Prostate gland (tissue), 2 donors: ENCODE measurements at places on chromosomes 16 and 17.

GRCh38 chr17:50596191-50597037 is 35.9 kb downstream of the CACNA1G start:
- DNase-seq = no peak

DNA sequence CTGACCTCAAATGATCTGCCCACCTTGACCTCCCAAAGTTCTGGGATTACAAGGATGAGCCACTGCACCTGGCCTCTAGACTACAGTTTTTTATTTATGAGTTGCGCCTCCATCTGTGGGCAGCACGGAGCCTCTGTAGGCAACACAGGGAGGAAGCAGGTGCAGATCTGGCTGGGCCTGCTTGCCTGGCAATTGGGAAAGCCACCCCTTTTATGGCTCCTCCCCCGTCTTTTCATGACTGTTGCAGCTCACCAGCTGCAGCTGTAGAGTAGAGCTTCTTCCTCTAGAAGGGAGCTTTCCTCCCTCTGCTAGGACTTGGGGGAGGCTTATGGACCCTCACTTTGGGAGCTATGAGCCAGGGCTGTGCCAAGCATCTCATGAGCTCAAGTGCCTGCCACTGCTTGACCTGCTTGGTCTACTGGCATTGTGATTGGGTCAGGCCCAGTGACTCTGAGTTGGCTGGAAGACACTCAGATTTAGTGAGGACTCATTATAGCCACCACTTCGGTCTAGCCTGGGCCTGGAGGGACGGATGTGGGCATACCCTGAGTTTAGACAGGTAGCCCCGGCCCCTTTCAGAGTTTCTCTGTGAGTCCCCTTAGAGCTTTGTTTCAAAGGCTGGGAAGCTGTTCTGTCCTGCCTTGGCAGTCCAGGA is 6.9 kb upstream of the SLC7A6 start:
- DNase-seq = no peak

- no peak for DNase-seq
Measured at GRCh38 chr16:10616419-10616755, 36.0 kb upstream of the EMP2 start.

GRCh38 chr16:83842291-83842690 is 34.5 kb downstream of the HSBP1 start:
- DNase-seq = no peak

GRCh38 chr17:21549107-21549687 is 143.1 kb upstream of the KCNJ18 start:
- DNase-seq = no peak

DNA sequence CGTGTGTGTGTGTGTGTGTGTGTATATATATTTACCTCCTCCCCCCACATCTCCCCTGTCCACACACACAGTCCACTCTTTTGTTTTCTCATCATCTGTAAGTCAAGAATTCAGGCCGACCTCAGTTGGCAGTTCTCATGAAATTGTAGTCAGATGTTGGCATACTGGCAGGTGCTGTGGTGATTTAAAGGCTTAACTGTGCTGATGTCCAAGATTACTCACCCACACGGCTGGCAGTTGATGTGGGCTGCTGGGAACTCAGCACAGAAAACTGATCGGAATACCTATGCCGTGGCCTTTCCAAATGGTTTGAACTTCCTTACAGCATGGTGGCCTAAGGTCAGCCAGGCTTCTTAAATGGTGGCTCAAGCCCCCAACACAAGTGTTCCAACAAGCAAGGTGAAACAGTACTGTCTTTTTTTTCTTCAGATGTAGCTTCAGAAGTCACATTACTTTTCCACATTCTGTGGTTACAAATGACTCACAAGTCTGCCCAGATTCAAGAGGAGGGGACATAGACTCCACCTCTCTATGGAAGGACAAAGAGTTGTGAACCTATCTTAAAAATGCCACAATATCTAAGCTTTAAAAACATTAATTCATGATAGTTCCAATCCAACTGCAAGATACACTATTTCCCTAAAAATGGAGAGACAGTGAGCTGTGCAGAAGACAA is 198.5 kb upstream of the HS3ST4 start:
- no peak for DNase-seq

DNA sequence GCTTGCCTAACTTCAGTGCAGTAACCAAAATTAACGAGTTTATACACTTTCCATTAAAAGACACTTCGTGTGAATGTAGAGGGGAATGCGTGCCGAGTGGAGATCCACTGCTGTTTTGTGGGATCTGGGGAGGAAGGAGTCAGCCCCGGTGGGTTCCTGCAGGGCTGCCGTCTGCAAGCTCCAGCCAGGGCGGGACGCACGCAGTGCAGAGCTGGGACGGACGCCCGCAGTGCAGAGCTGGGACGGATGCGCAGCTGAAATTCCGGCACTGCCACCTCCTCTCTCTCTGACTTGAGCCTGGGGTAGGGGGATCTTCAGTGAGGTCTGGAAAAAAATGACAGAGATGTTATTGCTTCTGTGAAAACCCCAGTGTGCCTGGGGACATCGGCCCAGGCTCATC is 16.5 kb upstream of the ZC3H18 start:
- DNase-seq = no peak

DNA sequence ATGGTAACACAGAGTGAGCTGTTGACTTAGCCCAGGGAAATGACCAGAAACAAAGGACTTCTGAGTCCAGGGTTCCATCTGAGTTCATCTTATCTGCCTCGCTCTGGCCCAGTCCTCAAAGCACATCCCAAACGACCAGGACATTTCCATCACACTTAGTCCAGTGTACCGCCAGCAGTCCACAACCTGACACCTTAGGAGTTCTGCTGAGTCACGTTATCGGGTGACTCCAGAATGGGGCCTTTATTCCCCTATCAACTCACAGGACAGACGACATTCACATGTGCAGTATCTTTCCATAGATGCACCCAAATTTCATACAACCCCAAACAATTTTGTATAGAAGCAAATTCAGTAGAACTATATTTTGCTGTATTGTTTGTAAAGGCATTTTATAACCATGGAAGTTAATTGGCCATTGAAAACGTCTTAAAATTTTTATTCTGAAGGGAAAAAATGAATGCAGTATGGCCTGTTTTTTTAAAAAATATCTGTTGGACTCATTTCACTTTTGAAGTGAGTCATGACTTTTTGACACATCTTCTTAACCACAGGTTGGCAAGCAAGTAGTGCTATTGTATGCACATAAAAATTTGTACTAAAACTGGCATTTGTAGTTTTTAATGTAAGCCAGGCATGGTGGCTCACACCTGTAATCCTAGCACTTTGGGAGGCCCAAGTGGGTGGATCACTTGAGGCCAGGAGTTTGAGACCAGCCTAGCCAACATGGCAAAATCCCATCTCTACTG is 46.3 kb downstream of the ZNF18 start:
- DNase-seq = no peak

- DNase-seq = peak; percentile 71
Measured at GRCh38 chr17:28384281-28385036, 13.0 kb downstream of the SARM1 start.

DNA sequence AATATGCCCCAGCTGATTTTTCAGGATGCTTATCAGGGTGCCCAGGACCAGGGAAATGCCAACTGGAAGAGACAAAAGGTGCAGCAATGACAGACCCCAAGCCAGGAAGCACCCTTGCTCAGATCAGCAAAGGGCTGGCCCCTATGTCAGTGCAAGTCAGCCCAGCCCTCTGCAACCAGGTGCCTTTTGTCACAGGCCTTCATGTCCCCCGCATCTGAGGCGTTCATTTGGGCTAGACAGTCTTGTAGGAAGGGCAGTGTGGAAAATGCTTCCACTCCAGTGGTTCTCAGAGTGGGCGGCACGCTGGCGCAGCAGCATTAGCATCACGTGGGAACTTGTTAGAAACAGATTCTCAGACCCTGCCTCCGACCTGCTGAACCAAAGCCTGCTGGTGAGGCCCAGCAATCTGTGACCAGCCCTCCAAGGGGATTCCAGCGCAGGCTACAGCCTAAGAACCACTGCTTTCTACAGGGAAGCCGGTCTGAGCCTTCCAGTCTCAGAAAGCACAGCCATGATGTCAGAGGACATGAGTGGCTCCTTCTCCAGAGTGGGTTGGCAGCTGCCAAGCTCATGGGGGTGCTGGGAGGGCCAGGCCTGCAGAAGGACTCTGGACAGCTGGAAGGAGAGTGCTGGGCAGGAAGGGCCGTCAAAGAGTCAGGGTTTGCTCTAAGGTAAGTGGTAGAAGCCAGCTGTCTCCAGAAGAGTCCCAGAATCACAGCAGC is 13.1 kb downstream of the SLC47A2 start:
- DNase-seq = no peak

GRCh38 chr16:47627085-47627639 is 166.0 kb downstream of the PHKB start:
- no peak for DNase-seq

GRCh38 chr17:73262676-73263642 is 1.3 kb upstream of the CPSF4L start:
- peak; percentile 21 for DNase-seq

DNA sequence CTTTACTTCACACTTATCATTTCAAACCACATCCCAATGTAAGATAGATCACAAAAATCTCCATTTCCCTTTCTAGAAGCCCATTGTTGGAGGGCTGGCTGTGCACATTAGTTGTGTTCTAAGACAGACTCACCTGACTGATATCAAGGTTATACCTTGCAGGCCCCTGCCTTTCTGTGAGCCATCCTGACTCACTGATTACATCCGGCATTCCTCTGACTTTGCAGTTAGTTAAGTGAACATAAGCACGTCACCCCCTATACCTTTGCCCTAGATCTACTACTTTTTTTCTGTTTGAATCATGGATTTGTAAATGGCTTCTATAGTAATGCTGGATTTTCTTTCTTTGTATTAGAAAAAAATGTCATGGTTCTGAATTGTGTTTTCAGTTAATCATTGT is 78.3 kb downstream of the TANGO6 start:
- no peak for DNase-seq

GRCh38 chr17:38704606-38705522 is at the start of gene MLLT6:
Gene MLLT6, plus strand, starts transcription at chr17:38705273. Its CDS starts 360 bp downstream, at chr17:38705633.
- DNase-seq = peak; percentile 72

DNA sequence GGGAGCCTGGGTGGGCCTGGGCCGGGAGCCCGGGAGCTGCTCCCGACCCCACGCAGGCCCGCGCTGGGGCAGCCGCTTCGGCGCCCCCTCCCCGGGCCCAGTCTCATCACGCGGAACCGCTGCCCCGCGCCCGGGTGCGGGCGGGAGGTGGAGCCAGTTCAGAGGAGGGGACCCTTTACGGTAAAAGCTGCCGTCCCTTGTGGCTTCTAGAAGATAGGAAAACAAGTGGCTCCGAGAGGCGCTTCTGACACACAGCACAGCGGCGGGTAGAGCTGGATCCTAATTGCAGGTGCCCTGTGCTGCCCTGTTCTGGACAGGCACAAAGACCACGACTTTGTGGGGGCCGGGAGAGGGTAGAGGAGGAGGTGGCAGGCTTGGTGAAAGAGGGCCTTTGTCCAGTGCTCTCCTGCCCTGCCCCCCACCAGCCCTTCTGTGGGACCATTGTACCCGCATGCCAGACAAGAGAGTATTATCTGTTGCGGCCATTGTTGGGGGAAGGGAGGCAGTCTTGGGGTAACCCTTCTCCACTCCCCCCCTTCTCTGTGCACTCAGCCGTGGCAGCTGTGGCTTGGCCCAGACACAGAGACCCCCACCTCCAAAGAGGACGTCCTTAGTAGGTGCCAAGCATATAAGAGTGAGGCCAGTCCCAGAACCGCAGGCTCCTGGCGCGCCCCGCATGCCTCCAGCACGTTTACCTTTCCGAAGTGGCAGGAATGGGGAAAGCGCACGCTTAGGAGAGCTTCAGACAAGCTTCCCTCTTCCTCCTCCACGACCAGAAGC is 736 bp downstream of the CNP start:
- DNase-seq = no peak

- DNase-seq = no peak
Measured at GRCh38 chr17:47352848-47353247, 29.1 kb downstream of the EFCAB13 start.

DNA sequence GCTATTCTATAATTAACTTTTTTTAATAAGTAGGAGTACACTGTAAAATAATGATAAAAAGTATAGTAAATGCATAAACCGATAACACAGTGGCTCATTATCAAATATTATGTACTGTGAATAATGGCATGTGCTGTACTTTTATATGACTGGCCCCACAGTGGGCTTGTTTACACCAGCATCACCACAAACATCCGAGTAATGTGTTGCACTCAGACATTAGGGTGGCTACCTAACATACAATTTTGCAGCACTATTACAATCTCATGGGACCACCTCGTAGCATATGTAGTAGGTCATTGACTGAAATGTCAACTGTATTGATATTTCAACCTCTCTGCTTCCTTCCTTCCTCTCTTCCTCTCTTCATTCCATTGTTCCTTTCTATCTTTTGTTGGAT is 51.7 kb downstream of the TBX4 start:
- DNase-seq = no peak

DNA sequence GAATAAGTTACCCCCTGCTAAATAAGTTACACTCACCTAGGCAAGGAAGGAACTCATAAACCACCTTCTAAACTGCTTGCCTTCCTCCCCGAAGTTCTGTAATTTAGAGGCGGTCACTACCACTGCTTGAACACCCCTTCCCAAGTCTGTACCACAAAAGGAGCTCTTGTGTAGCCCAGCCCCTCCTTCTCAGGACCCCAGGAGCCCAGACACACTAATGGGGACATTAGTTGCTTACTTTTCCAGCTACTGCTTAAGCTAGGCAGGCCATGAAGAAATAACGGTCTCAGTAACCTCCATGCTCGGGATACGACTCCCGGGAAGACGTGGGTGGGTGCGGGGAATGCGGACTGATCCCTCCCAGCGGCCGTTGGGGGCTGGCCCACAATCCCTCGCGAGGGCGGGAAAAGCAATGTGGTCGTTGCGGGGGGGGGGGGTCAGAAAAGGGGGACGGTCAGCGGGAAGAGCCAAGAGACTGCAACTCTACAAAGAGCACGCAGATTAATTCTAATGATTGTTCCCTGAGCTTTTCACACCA is at the start of gene TEX14:
Gene TEX14, minus strand, starts transcription at position 345 of the 538 bp plus-strand sequence. CDS start 40,044 bp downstream, outside the sequence.
- no peak for DNase-seq

DNA sequence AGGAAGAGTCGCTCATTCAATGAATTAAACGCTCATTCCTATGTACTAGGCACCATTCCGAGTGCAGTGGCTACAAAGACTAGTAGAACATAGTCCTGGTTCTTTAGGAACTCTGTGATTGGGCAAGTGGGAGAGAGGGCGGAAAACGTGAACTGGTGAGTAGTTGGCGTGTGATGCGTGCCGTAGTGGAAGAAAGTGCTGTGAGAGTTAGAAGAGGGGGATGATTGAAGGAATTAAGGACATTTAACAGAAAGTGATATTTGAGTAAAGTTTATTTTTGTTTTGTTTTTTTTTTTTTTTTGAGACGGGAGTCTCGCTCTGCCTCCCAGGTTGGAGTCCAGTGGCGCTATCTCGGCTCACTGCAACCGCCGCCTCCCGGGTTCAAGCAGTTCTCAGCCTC is 7.9 kb upstream of the SLFN14 start:
- no peak for DNase-seq

DNA sequence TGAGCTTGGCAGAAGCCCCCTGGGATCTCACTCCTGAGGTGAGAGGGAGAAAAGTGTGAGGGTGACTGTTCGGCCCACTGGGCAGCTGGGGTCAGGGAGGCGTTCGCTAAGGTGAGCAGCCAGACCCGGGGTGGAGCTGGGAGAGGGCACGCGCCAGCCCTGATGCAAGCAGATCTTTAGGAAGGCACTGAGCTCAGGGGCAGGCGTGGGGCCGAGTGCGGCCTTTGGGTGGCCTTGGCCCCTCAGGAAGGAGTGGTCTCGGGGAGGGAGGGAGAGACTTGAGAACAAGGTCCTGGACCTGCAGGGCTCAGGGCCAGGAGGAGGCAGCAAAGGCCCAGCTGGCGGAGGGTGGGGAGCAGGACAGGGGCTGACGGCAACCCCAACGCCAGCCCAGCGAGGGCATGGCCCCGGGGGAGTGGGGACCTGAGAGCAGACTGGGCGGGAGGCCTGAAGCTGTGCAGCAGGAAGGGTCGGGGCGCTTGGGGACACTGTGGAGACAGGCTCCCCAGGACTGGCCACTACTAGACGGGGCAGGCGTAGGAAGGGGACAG is 14.5 kb upstream of the WDR45B start:
- no peak for DNase-seq

GRCh38 chr17:13587487-13588338 is 14.0 kb downstream of the HS3ST3A1 start:
- no peak for DNase-seq
